HepG2 (cell line): ENCODE measurements at places on chromosomes 12 and 14.

DNA sequence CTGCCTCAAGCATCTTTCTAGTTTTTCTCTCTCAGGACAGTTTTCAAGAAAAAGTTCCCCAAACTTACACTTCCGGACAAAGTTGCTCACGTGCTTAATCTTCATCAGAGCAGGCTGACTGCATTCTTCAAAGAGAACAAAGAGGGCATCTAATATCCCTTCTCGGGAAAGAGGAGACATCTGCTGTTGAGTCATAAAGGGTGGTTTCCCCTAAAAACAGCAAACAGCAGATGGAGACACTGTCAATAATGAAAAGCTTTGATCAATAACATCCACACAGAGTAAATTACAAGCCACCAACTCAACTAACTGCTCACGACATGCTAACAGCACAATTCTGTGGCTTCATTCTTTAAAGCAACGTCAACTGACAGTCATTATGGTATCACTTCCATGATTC lies 8.1 kb downstream of the CIT start:
- DNase-seq, result no peak

GRCh38 chr14:79091381-79091963 lies 921.3 kb downstream of the NRXN3 start:
- no peak for DNase-seq

DNA sequence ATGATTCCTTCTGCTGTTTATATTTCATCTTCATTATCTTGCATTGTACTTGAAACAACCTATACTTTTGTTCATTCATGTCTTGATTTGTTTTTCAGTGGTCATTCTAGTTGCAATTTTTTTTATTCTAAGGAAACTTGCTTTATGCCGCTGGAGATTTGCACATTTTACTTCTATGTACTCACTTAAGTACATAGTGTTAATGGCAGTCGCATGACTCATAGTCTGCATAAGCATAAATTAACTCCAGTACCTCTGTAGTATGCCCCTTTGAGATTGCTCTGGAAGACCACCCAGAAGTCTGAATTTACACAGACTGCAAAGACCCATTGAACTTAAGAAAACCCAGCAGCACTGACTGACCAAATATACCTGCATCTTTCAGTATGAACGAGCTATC lies 77.0 kb downstream of the MSRB3 start:
- DNase-seq, result no peak

- DNase-seq, result no peak
Measured at GRCh38 chr12:13171921-13172859, 24.3 kb upstream of the EMP1 start.

- no peak for DNase-seq
Measured at GRCh38 chr12:110338754-110339153, 57.7 kb downstream of the ATP2A2 start.

- DNase-seq, result no peak
Measured at GRCh38 chr14:22811722-22812121, 3.5 kb downstream of the SLC7A7 start.

- no peak for DNase-seq
Measured at GRCh38 chr14:72254202-72254936, 322.1 kb downstream of the RGS6 start.

DNA sequence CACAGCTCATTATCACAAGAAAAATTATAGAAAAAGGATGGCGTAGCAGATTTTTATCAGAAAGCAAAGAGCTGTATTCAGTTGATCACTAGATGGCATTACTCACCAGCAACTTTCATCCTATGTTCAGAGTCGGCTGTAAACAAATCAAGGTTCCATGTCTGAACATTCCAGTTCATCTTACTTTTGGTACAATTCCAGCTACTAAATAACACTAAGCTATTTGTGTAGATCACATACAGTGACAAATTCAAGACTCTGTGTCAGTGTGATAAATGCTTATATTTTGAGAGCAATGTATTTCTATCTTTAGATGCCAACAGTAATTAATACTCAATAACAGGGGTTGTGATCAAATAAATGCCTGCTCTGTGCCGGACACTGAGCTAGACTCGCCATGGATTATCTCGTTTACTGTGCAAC lies 30.1 kb downstream of the NRDE2 start:
- peak; percentile 30 for DNase-seq

- DNase-seq, result no peak
Measured at GRCh38 chr12:91529829-91530228, 347.2 kb upstream of the DCN start.

DNA sequence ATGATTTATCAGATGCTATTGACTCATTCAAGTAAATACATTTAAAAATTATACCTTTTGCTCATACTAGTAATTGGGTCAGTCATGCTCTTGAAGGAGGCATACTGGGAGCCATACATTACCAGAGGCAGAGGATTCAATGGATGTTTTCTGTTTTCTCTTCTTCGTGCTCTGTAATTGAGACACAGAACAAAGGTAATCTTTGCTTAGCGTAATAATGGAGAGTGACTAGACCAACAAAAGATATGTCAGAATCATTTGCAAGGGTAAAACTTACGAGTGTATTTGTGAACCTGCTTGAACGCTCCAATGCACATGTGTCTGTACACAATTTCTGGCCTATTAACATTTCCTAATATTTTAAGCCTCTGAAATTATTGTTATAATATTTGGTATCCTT lies 296.4 kb downstream of the FOXG1 start:
- no peak for DNase-seq

- DNase-seq, result peak; percentile 99
Measured at GRCh38 chr14:37595809-37596621, 586 bp downstream of the TTC6 start.

- DNase-seq, result no peak
Measured at GRCh38 chr12:93174473-93174872, 203.3 kb upstream of the NUDT4 start.

- DNase-seq, result peak; percentile 59
Measured at GRCh38 chr14:94392510-94392935, 4.1 kb upstream of the SERPINA1 start.

GRCh38 chr14:68379510-68380328 lies 413.1 kb downstream of the ZFP36L1 start:
- DNase-seq, result no peak

DNA sequence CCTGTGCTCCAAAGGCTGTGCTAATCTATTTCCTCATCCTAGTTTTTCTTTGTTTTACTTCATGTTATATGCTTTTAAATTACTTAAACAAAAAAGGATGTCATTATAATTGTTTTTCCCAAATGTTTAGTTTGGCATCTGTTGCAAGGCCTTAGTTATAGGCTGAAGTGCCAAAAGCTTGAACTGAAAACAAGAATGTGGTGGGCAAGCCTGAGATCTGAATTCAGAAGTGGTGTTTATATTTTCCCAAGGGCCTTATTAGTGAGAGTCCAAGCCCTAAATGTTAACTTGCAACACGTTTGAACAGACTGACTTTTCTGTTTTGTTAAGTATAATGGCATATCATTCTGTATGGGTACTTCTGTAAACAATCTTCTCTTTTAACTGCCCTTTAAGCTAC lies 326.8 kb downstream of the CCDC91 start:
- no peak for DNase-seq

- DNase-seq, result no peak
Measured at GRCh38 chr14:55180006-55180405, 11.4 kb downstream of the DLGAP5 start.

- DNase-seq, result no peak
Measured at GRCh38 chr14:73236752-73237218, 521 bp upstream of the PAPLN start.

DNA sequence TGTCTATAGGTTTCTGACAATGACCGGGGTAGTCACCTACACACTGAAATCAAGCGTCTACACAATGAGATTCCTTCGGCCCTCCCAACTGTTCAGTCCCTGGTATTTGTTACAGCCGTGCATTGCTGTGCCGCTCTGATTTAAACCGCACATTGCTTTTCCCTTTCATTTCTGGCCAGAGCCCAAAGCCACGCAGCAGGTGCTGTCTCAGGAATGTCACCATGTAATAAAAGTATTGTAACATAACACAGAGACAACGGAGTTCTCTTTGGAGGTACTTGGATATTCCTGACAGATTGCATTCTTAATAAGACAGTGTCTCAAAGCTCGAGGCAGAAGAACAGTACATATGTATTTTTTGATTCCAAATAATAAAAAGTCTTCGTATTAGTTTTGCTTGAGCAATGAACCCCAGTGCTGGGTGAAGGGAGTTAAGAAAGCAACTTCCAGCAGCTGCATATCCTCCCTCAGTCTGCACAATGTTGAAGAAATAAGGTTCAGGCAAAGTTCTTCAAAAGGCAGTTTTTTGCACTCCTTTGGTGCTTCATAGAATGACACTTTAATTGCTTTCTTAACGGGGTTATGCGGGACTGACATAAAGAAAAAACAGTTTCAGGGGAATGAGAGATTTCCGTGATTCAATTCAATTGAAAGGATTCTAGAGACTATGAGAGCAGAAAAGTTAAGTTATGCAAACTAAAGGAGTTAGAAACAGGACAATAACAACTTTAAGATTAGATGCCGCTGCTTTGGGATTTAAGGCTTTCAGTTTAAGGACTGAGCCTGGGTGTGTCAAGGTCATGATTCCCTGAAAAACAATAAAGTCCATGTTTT lies 288.7 kb upstream of the FLRT2 start:
- no peak for DNase-seq

DNA sequence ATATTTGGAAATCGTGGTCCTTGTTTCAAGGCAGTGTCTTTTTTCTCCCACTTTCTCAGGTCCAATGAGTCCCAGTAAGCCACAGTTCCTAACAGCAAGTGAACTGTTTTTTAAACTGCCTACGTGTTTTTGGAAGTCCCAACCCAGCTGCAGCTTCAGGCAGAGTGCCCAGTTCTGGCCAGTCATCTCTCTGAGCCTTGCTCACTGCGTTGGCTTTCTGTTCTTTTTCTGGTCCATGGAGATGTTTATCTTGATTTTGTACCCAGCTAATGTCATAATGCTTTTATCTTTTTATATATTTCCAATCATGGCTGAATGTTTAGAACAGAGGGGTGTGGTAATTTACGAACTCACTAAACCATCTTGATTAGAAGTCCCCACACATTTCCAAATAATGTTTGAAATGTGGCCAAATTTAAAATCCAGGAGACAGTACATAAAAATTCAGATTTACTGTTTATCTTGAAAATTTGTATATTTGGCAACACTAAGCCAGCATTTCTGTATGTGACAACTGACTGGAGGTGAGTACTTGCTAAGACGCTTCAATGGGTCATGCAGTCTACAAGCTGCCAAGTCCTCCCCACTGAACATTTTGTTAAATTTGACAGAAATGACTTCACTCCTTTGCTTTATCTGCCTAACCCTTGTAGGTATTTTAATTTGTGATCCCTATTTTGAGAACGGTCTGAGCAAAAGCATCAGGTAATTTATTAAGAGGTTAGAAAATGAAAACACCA lies 46.1 kb upstream of the OTOGL start:
- no peak for DNase-seq

GRCh38 chr12:124506832-124507153 lies 60.6 kb downstream of the NCOR2 start:
- DNase-seq, result no peak

GRCh38 chr12:78916845-78917480 lies 52.4 kb downstream of the SYT1 start:
- DNase-seq, result no peak

DNA sequence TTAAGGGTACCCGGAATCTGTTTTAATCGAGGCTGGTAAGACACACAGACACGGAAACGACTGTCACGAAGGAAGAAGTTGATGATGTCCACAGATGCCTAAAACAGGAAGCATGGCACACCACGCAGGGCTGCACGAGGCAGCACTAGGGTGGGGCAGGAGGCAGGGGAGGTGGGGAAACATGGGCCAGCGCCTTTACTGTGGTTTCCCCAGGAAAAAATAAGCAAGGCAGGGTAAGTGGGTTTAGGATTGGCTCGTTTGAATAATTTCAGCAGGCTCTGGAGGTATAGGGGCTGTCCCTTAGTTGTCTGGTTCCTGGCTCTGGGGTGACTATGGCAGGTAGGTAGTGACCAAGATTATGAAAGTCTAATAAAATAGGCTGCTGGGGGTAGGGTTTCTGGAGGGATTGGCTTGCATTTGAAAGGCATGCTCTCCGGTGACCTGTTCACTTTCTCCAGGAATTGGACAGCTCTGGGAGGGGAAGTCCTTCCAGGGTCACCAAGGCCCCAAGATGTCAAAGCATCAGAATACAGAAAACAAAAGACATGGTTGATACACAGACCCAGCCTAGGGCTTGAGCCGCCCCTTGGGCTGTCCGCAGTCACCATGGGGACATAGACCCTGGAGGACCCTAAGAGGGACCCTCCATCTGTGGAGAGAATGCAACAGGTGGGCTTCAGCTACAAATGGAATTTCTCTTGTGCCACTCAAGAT lies 35.3 kb downstream of the MAP1LC3B2 start:
- no peak for DNase-seq

- DNase-seq, result no peak
Measured at GRCh38 chr14:101810897-101811621, 49.5 kb downstream of the PPP2R5C start.

DNA sequence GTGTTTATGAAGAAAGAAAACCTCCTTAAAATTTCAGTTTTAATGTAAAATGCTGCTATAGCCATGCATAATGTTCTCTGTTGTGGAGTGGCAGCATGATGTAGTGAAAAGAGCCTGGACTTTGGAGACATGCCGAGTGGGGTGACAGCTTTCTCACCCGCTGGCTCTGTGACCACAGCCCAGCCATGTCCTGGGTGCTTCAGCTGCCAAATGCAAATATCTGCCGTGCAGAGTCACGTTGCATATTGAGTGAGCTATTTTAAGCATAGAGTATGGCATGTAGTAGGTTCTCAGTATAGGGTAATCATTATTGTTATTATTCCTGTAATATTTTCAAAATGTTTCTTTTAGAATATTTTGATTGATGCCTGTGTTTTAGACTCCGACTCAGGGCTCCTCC lies 15.5 kb upstream of the TCTN2 start:
- DNase-seq, result no peak

DNA sequence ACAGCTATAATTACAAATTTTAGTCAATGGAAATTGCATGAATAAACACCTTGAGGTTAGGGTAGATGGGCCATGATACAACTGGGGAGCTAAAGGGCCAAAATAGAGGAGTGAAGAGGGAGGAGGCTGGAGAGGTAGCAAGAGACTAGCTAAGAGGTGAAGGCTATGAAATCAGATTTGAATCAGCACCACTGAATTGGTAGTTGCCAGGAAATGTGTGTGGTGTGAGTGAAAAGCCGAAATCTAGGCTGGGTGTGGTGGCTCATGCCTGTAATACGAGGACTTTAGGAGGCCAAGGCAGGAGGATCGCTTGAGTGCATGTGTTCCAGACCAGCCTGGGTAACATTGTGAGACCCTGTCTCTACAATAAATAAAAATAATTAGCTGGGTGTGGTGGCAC lies 22.7 kb downstream of the YY1 start:
- no peak for DNase-seq

GRCh38 chr12:64911912-64912311 lies 87.5 kb downstream of the TBC1D30 start:
- no peak for DNase-seq
